ENCODE measurements at places on chromosomes 3 and 15.

GRCh38 chr15:99732751-99733267, 428 bp downstream of the LYSMD4 start:
- no peak for DNase-seq

DNA sequence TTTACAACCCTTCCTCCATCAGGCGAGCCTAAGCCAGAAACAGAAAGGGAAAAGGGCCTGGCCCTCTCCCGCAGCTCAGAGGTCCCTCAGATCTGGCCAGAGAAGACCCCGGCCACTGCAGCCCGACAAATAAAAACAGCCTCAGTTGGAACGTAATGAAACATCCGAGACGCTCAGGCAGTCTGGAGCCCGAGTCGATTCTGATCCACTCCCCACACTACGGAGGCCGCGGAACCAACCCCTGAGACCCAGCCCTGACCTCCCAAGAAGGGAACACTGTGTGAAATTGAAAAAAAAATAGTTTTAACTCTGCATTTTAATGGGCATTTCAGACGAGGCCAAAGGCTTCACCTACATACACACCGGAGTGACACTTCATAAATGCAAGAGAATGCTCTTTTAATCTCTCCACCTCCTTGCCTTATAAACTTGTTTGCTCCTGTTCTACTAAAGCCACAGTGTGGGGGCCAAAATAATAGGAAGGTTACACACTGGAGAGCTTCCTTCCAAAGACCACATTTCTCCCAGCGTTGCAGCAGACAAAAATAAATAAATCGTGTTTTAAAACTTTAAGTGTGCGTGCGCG, 3.7 kb downstream of the MEIS2 start:
- DNase-seq = no peak

DNA sequence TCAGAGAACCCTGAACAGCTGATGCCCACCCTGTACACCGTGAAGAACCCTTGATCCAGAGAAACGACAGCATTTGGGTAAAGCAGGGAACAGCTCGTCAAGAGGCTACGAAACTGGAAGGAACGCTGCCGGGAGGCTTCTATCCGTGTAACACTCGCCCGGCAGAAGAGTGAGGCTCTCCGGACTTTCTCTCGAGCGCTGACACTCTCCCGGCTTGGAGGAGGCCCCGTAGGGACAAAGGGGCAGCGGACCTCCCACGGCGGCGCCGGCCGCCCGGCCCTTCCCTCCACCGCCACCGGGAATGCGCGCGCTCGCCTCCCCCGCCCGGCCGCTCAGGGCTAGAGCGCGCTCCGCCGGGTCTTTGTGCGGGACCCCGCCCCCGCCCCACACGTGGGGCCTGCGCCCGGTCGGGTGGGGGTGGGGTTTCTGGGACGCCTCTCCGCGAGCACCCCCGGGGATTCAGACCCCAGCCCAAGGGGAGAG, 1.7 kb downstream of the HYAL2 start:
- DNase-seq = peak; percentile 69

DNA sequence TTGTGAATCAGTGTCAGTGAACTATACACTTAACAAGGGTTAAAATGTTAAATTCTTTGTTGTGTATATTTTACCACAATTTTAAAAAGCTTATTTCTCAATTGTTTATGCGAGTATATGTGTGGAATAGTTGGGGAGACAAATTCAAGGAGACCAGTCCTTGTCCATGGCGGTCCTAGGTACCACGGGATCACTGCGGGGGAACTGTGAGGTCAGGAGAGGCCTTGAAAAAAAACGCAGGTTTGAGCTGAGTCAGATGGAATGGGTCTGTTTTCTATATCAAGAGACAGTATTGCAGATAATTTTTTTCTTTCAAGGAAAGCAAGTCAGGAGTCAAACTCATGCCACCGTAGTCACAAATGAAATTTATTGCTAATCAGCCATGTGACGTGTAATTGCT, 18.5 kb downstream of the IGF1R start:
- no peak for DNase-seq

GRCh38 chr3:83567935-83568334, 1390.9 kb upstream of the CADM2 start:
- DNase-seq = no peak

- no peak for DNase-seq
Observed at GRCh38 chr3:119571230-119571629, 8.1 kb upstream of the ADPRH start.

- no peak for DNase-seq
Observed at GRCh38 chr3:173930251-173930650, 532.7 kb downstream of the NLGN1 start.

DNA sequence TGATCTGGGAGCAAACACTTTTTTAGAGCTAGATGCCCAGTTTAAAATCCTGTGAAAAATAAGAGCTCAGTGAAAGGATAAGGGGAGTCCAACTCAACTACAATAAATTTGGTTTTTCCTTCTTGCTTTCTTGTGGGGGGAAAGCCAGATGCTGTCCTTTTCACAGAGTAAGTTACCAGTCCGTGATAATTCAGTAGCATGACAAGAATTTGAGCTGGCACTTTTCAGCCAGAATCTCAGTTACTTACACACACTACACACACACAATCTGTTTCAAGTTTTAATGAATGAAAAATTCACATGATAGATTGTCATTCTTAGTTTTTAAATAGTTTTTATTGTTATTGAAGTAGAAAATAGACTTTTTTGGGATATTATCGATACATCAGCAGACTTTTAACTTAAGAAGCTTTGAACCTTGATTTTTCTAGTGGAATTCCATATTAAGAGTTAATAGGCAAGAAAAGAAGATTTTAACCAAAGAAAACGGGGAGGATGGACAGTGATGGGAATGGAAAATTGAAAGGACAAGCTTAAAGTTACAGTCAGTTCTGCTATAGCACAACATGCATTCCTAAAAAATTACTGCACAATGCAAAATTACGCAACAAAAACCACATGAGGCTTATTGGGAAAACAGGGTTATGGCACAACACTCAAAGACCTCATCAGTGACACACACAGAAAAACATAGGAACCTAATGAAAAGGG, 47.0 kb downstream of the PSMD6 start:
- DNase-seq = peak; percentile 27

DNA sequence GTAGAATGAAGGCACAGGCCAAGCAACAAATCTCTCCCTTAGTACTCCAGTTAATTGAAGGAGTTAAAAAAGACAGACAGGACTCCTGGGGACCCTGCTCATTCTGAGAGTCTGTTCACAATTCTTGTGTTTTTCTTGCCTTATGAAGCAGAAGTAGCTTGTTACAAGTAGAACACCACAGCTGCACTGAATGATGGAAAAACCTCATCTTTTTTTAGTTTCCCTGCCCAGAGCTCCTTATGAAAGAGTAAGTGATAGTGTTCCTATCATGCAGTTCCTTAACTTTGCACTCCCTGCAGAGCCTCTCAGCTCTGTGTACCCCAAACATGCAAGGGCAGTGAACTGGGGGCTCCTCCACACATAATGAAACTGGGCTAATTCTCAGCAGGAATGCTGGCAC, 95.5 kb downstream of the ALDH1A2 start:
- DNase-seq = no peak

- DNase-seq = no peak
Observed at GRCh38 chr3:34856081-34856947, 783.0 kb upstream of the ARPP21 start.

- DNase-seq = no peak
Observed at GRCh38 chr15:96209285-96209735, 121.2 kb upstream of the NR2F2 start.

DNA sequence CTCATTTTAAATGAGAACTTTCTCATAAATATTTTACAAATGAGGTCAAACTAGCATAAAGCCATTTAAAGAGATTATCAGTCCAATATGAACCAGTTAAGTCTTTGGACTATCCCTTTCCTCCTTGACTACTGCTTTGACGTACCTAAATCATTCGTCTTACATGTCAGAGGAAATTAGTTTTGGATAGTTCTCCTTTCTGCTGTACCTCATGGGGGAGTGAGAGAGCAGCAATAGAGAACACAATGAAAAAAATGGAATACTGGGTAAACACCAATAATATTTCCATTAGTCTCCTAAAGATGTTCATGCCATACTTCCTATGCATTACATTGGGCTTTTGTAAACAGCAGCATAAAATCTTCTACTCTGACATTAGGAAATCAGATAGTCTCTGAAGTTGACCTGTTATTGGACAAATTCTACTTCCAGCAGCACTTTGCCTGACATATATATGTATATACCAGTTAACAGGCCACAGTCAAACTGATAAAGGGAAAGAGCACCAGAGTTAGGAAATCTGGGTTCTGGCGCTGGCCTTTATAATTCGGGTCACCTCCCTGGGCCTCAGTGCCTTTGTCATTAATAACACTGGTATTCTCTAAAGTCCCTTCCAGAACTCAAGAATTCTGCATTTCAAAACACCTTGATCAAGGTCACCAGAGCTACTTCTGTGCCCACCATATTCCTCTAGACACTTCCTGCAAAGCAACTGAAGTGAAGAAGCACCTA, 26.8 kb downstream of the TIMMDC1 start:
- peak; percentile 44 for DNase-seq
